ENCODE measurements at places on chromosomes 16 and 17. TPM values are rescaled to one million over a fixed set of nuclear protein-coding genes. Genes with fewer than 3 reads are reported as not detected.

The USP6 gene
- not detected for total RNA-seq

DNA sequence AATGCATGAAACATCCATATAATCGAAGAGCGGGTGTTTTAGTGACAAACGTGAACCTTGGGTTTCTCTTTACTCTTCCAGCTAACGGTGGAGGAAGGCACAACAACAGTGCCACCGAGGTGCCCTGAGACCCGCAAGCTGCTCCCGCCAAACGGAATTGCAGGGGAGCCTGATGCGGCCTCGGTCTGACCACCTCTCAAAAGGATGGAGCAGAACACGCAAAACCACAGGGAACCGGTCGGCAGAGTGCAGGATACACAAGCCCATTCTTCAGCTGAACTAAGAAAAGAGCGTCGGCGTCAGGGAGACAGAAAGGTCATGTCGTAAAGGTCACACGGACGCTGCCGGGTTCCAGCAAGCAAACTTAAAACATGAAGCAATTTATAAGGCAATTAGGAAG lies 109.5 kb upstream of the ZNF750 start:
- no peak for DNase-seq

DNA sequence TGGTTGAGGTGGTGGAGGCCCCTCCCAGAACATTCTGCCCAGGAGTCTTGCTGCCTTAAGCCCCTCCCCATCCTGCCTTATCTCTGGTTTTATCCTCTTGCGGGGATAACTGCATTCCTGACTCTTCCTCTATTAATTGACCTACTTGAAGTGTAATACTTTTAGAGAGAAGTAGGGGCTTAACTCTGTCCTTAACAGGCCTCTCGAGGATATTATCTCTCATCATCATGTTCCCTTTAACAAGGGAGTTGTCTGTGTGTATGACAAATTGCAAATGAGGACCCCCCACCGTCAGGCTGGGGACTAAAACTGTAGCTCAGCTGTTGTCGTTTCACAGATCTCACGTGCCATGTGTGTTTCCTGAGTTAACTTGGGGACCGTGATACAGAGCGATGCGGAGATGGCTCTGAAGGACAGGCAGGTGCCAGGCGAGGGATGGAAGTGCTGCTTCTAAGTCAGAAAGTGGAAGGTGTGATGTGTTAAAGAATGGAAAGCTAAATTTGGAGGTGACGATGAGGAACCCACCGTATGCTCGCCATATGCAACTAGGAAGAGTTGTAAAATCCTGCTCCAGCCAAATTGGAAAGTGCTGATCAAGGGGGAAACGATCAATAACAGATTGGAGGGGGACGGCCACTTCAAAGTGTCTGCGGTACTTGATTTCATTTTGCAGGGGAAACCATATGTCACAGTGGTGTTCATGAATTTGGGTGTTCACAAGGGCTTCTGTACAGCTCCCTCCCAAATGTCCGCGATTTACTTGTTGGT lies 106.3 kb downstream of the RPTOR start:
- no peak for DNase-seq

DNA sequence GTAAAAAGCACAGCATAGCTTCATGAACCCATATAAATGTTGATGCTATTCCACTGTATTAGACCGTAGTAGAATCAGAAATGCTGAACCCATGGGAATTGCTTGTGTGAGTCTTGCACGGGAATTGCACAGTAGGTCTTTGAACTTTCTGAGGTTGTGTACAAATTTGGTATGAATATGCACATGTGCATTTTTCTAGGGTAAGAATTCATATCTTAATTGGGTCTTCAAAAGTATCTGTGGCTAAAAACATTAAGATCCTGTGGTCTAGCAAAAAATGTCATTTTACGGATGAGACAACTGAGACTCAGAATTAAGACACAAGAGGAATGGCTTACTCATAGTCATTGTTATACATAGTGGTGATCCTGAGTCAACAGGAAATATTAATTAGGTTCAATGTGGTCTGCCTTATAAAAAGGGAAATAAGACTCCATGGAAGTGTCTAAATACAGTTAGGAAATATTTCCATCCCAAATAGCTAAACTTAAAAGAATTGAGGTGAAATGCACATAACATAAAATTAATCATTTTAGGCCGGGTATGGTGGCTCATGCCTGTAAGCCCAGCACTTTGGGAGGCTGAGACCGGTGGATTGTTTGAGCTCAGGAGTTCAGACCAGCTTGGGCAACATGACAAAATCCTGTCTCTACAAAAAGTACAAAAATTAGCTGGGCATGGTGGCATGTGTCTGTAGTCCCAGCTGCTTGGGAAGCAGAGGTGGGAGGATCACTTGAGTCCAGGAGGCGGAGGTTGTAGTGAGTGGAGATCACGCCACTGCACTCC lies 22.8 kb downstream of the TAOK1 start:
- peak; percentile 78 for DNase-seq

DNA sequence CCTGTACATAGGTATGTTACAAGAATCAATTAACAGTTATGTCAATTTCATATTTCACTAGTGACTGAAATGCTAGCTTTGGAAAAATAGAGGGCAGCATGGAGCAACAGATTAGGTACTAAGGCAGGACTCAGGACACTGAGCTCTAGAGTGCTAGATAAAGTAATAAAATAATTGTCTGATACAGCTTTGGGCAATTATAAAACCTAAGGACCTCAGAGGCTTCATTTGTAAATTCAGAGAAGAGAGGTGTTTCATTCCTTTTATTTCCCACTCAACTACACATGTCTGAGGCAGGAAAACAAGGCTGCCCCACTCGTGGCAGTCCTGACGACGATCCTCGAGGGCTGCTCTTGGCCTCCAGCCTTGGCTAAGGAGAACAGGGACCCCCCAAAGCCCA lies 81.5 kb downstream of the CA4 start:
- DNase-seq = peak; percentile 39

Measured in IMR-90 (cell line).